ENCODE measurements at places on chromosomes 13 and 19. TPM values are rescaled to one million over a fixed set of nuclear protein-coding genes. Genes with fewer than 3 reads are reported as not detected.

SULT2B1 gene
- not detected for total RNA-seq

DNA sequence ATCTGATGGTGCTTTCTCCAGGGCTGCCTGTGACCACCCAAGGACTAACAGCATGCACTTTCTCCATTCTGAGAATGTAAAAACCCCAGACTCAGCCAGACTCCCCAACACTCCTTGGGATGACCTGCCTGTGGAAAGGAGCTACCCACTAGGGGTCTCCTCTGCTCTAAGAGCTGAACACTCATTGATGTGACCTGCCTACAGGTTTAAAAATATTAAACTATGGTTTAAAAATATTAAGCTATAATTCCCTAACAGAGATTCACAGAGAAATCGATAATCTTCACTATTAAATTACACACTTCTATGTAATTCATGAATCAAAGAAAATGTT, 696.2 kb upstream of the SLITRK5 start:
- no peak overlapping the region for H3K27ac ChIP-seq
- H3K27me3 ChIP-seq = no peaks in the 10 kb centered on the region
- H3K4me3 ChIP-seq = no peak overlapping the region
- no peaks in the 10 kb centered on the region for H3K36me3 ChIP-seq
- H3K4me1 ChIP-seq = no peaks in the 10 kb centered on the region

KIR2DL1 gene
- not detected for total RNA-seq

GRCh38 chr13:26280295-26280694, 26.4 kb downstream of the CDK8 start:
- H3K36me3 ChIP-seq = peaks cover 13% of the 10 kb centered on the region
- H3K4me1 ChIP-seq = no peaks in the 10 kb centered on the region
- no peaks in the 10 kb centered on the region for H3K27me3 ChIP-seq
- no peak overlapping the region for H3K27ac ChIP-seq
- no peak overlapping the region for H3K4me3 ChIP-seq

GRCh38 chr13:21668732-21669275, 2.1 kb upstream of the FGF9 start:
- no peak for DNase-seq
- no peaks in the 10 kb centered on the region for H3K36me3 ChIP-seq
- H3K4me3 ChIP-seq = peak overlapping the region; percentile 89
- H3K27me3 ChIP-seq = peaks cover 37% of the 10 kb centered on the region

LILRB2 gene
- total RNA-seq = 7.9 TPM

DNA sequence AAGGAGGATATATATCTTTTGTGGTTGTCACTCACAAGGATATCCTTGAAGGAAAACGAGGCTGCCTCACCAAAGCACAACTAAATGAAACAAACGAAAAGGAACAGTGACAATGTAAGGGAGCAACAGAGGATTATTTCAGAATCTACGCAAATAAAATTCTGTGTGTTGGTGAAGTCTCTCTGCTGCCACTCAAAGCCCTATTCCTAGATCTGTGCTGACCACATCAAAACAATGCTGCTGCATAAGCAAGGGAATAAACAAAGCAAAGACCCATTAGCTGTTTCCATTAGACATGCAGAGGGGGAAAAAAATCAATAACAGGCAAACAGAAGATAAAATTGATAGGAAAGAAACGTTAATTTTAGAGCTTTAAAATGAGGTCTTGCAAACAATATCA, 204.4 kb downstream of the MZT1 start:
- DNase-seq = no peak
- H3K36me3 ChIP-seq = no peaks in the 10 kb centered on the region
- no peak overlapping the region for H3K4me3 ChIP-seq
- no peaks in the 10 kb centered on the region for H3K4me1 ChIP-seq
- H3K27ac ChIP-seq = no peak overlapping the region

All from activated B cell treated with CpG ODN at 0.5 μM for 24 hours (primary cell).